ENCODE measurements at places on chromosomes 5 and 9. TPM values are rescaled to one million over a fixed set of nuclear protein-coding genes. Genes with fewer than 3 reads are reported as not detected.

GRCh38 chr5:135348918-135349317 lies 50.1 kb downstream of the MACROH2A1 start:
- no peak for DNase-seq

IER5L gene
- total RNA-seq: 2.8 TPM

SLC6A7 gene
- total RNA-seq: not detected

GRCh38 chr5:168015506-168015905 lies 275.9 kb upstream of the WWC1 start:
- DNase-seq: no peak

GRCh38 chr9:126720661-126721563 lies 83.9 kb upstream of the ZBTB43 start:
- peak; percentile 12 for DNase-seq

- no peak for DNase-seq
These were observed 16.5 kb downstream of the PAX5 start for GRCh38 chr9:37017546-37017945.

OLFM1 gene
- not detected for total RNA-seq

DNA sequence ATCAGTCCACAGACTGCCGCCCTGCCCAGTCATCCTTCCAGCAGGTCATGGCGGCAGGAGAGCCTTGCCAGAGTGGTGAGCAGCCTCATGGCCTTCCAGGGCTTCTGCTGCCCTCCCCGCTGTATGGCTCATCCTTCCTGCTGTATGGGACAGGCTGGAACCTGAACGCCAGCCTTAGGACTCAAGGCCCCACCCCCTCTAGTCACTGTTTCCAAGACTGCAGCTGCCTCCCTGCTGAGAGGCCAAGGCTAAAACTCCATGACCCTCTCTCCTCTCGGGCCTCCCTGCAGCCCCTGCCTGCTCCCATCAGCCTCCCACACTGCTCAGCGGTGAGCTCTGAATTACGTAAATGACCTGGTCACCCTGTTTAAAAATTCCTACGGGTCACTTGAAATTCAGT lies 227.5 kb downstream of the AGTPBP1 start:
- DNase-seq: no peak

SPOCK1 gene
- not detected for total RNA-seq

DNA sequence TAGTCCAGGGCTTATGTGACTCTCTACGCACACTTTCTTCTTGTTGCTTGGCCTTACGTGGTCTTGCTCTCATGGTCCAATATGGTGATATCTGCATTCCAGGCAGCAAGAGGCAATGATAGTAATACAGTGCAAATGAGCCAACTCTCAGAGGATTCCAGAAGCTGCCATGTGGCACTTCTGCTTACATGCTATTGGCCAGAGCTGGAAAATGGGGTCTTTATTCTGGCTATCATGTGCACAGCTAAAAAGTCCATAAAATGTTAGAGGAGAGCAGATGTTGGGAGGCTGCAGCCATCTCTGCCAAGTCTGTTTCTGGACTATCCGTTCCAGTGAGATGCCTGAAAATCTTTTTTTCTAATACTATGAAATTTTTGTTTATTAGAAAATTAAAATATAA lies 2.9 kb upstream of the SEPTIN8 start:
- DNase-seq: no peak

CERT1 gene
- total RNA-seq: 21.6 TPM

- DNase-seq: peak; percentile 68
These were observed 5.9 kb downstream of the DMRTA1 start for GRCh38 chr9:22452415-22453010.

DNA sequence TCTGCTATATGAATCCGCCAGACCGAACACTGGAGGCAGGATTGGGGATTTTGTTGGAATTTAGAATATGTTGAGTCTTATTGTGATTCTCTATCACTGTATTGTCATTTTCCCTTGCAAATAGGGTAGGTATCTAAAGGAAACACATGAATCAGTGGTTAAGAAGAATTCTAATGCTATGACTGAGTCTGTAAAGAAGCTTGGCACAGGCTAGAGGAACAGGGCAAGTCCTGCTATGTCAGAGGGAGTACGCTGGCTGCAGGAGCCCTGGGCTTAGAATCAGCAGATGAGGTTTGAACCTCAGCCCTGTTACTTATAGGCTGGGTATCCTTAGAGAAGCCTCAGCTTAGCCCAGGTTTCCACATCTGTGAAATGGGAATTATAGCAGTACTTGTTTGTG lies 198.1 kb downstream of the NR3C1 start:
- no peak for DNase-seq

GRCh38 chr5:131163276-131164119 lies 1.6 kb downstream of the HINT1 start:
- no peak for DNase-seq

LYRM7 gene
- total RNA-seq: 16.0 TPM

- DNase-seq: no peak
These were observed 103.7 kb upstream of the RFX3 start for GRCh38 chr9:3629495-3629894.

DNA sequence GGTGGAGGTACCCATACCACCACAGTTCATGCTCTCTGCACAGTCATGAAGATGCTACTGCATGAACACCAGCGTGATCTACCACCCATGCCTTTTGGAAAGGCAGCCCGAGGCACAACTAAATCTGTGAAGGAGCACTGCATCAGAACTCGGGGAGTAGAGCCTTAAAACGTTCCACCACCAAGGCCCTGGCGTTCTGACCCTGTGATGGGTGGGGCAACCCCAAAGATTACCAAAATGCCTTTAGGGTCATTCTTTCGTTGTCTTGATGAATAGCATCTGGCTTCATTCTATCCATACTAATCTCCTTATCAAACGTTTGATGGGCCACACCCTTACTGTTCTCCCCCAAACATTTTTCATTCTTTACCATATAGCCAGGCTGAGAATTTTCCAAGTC lies 97.9 kb downstream of the ADAMTS6 start:
- DNase-seq: no peak

DNA sequence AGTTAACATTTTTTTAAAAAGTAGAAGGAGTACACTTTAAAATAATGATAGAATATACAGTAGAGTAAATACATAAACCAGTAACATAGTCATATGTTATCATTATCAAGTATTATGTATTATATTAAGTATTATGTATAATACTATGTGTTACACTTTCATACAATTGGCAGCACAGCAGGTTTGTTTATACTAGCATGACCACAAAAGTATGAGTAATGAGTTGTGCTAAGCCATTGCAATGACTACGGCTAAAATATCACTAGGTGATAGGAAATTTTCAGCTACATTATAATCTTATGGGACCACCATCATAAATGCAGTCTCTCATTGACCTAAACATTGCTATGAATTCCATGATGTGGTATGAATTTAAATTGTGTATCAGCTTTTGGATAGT lies 506.0 kb downstream of the HTR1A start:
- DNase-seq: no peak

CNTNAP3B gene
- not detected for total RNA-seq

- DNase-seq: no peak
These were observed 638.3 kb downstream of the HTR1A start for GRCh38 chr5:63323926-63324325.

GRCh38 chr9:90167914-90168313 lies 474.7 kb downstream of the DIRAS2 start:
- DNase-seq: no peak

DNA sequence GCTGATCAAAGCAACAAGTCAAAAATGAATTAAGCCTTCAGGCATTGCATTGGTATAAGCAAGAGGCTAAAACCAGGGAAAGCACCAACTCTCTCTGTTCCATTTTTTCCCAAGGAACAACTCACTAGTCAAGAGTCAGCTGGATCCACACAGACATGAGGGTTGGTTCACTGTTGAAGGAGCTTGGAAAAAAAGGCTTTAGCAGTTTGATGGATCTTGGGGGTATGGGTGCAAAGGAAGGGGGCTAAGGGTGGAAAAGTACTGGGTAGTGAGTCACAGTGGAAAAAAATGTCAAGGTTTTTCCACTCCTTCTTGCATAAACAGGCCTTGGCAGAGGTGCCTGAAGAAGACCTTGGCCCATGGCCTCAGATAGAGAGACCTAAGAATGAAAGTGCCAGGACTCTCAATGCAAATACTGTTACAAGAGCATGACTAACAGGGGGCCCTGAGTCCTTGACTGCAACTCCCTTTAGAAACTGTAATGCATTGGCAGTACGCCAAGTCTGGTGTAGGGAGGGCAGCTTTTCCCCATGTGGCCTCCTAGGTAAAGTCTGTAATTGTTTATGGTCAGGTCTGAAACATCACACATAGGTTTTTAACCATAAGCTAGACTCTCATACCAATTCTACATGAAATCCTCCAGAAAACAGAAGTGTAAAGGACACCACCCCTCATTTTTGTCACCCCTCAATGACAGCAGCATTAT lies 23.7 kb downstream of the ACTL7A start:
- peak; percentile 81 for DNase-seq

- DNase-seq: no peak
These were observed 19.1 kb downstream of the CREBRF start for GRCh38 chr5:173075137-173075843.

IL5 gene
- 0.69 TPM for total RNA-seq

DNA sequence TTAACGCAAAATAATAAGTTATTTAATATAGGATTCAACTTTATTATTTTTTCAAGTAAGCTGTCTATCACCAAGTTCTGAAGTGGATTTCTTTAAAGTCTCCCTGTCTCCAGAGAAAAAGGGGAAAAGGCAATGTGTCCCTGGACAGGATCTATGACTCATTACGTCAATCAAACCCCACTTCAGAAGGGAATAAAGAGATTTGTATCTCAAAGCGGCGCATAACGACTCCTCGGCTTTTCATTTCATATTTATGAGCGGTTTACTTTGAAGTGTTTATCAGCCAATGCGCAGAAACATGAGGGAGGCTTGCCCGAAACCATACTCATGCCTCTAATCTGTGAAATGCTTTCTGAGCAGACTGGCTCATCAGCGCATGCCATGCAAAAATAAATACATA lies 938.6 kb upstream of the WWC1 start:
- no peak for DNase-seq

DNA sequence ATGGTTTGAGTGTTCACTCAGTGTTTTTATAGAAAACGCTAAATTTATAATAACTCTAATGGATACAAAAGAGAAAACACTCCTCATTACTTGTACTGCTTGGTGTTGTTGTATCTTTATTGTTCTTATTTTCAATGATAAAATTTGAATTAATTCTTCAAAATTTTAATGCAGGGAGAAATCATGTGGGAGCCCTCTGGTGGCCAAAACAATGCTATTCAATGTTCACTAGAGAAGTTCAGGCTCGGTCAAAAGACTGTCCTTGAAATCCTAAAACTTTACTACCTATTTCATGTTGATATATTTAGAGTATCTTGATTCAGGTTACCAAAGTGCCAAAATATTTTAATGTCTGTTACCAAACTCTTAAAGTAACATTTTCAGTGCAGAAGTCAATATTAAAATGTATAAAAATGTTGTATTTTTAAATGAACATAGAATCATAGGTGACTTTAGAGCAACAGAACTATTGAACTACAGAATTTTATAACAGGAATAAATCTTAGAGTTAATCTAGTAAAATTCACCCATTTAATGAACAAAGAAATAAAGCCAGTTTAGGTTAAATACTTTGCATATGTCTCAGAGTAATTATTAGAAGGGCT lies 1259.8 kb downstream of the PTPRD start:
- peak; percentile 9 for DNase-seq

GRCh38 chr9:33942471-33943083 lies 106.1 kb downstream of the UBAP2 start:
- DNase-seq: no peak
